DMS53 (cell line): ENCODE measurements at places on chromosomes 5 and 9.

GRCh38 chr5:55897206-55897894, 46.2 kb downstream of the IL31RA start:
- no peak for DNase-seq

- no peak for DNase-seq
Observed at GRCh38 chr5:95075111-95075510, 209.8 kb downstream of the MCTP1 start.

DNA sequence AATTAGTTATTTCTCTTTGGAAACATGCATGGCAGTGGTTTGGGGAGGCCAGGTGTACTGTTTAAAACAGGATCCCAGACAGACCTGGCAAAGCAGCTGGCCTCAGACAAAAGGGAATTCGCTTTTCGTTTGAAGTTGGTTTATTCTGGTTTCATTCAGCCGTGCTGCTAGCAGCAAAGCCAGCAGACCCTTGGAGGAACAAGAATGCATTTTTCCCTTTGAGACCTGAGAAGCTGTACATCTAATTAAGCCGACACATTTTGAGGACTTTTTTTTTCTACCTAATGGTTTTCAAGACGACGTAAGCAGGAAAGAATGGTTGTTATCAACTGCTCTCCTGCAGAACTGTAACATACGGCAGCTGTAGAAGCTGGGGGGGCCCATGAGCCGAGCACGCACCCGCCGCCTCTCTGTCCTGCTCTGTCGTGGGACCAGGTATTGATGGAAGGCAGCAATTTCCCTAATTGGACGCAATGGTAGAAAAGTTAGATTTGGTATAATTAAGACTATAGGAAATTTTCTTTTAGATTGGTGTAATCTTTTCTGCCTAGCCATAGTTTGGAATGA, 13.6 kb downstream of the PLEKHG4B start:
- no peak for DNase-seq

- DNase-seq: no peak
Observed at GRCh38 chr5:170748951-170749471, 34.5 kb upstream of the GABRP start.

GRCh38 chr5:143665866-143666265, 146.1 kb upstream of the HMHB1 start:
- peak; percentile 30 for DNase-seq

DNA sequence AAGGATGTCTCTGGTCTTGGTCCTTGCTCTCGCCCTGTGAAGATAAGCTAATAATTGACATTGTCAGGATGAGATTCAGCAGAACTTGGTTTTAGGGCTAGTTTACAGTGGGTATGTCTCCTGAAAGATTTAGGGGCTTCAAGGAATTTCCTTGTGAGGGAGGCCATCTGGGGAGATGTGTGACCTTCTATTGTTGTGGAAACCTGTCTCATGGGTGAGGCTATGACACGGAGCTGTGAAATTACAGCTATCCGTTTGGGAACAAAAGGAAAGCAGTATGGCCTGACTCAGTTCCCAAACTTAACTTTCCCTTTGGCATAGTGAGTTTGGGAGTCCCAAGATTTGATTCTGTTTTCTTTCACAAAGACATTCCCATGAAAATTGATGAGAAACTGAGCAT, 142.0 kb downstream of the PARP8 start:
- no peak for DNase-seq

DNA sequence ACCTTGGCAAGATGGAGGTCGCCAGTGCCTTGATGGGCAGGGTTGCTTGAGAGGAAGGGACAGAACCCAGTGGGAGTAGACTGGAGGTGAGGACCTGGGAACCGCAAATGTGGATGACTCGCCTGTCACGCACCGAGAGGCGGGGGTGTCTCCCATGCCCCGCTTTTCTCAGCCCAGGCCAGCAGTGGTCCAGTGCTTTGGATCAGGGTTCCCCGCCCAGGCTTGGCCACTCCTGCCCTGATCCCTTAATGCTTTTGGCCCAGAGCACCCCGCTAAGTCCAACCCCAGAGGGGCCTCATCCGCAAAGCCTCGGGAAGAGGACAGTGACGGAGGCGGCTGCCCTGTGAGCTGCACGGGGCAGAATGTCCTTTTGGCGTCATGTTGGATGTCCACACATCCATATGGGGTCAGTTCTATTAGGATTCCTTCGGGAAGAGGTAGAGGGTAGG, 2.4 kb downstream of the MRPS2 start:
- no peak for DNase-seq

DNA sequence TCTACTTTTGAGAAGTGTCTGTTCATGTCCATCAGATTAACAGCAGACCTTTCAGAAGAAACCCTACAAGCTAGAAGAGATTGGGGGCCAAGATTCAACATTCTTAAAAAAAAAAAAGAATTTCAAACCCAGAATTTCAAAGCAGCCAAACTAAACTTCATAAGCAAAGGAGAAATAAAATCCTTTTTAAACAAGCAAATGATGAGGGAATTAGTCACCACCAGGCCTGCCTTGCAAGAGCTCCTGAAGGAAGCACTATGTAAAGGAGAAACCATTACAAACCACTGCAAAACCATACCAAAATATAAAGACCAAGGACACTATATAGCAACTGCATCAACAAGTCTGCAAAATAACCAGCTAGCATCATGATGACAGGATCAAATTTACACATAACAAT, 124.6 kb upstream of the PDE4D start:
- no peak for DNase-seq

DNA sequence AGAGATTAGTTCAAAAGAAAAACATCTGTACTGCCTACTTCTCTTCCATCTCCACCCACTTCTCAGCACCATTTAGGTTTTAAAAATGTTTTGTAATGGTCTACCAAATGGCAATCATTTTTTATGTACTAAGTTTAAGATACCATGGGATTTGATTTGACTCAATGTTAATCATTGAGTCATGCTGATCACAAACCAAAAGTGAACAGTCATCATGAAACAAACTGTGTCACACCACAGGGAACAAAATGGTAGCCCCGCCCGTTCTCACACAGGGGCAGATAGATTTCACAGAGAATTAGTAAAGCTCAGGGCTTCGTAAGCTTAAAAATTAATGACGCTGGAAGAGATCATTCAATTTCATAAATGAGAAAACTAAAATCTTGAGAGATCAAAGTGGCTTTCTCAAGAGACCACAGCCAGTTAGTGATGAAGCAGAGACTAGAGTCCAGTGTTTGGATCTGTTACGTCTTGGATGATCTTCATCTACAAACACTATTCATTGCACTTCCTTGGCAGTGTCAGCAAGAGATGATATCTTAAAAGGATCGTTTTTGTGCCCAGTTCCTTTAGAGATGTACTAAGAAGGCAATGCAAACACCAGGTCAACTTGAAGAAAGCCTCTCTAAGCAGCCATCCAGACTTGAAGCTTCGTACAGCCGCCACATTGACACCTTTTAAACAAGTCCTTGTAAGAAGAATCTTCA, 33.9 kb upstream of the TRIO start:
- DNase-seq: no peak
